ENCODE measurements at places on chromosomes 6 and 20.

DNA sequence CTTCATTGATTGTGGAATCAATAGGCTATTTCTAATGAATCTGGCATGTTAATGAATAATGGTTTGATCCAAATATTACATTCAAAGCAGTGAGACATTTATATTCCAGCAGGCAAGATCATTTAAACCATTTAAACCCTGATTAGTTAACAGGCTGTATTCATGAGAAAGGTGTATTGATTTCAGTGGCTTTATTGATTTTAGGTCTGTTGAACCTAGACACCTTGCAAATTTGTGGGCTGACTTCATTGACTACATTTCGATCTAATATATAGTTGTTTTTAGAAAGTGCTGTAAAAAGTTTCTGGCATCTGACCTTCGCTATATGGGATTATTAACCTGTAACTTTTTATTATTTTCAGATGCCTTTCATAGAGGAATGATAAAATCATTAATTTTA is 900.1 kb upstream of the CITED2 start:
- DNase-seq, result no peak

- DNase-seq, result no peak
These were observed 236.6 kb upstream of the RNF24 start for GRCh38 chr20:4252005-4252404.

DNA sequence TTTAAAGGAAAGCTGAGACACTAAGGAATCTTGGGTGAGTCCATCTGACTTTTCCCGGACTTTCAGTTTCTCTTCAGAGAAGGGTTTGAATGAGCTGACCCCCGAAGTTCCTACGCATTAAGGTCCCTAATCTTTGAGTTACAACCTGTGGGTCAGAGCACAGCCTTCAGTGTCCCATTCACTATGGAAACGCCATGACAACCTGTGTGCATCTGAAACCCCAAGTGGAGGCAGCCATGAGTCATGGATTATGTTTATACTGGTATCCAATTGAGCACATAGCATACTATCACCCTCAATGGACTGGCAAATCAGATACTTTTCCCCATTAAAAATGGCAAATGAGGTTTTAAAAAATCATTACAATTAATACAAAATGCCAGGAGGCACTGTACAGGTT is 11.4 kb downstream of the MYLK4 start:
- DNase-seq, result no peak

- DNase-seq, result no peak
These were observed 1.6 kb downstream of the PRDM1 start for GRCh38 chr6:106087548-106088325.

- no peak for DNase-seq
These were observed 42.0 kb downstream of the SOBP start for GRCh38 chr6:107531868-107532267.

DNA sequence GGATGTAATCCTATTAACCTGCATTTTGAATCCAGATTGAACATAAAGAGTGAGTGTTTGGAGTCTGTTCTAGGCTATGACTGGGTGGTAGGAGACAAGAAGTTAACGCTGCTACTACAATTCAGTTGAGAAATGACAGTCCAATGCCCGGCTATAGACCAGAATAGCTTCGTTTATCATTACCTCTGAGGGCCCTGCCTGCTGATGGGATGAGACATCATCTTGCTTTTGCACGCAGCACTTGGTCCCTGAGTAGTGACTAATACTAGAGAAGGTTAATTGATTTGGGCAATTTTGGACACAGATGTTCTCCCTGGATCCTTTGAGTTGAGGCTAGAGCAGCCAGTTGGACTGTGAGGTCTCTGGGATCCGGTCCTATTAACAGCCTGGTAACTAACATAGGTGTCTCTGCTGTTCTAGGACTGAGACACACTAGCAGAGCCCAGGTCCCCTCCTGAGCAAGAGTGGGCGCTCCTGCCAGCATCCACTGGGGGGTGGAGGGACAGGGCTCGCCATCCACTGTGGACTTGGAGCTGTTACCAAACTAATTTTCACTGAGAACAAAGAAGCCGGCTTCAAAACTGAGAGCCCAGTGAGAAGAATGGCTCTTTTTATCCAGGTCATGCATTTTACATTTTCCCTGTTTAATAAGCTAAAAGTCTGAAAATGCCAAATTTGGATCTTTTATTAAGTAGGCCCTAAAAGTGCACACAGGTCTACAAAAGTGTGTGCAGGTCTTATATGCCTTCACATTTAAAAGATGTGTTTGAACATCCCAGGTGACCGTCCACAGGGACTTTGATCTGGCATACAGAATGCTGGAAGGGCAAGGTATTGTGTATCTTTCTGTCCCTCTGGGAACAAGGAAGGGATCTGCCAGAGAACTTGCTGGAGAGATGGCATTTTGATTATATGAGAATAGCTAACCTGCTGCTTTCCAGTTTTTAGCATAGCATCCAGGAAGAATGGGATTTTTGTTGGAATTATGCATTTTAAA is 212.5 kb downstream of the CDH4 start:
- DNase-seq, result no peak

DNA sequence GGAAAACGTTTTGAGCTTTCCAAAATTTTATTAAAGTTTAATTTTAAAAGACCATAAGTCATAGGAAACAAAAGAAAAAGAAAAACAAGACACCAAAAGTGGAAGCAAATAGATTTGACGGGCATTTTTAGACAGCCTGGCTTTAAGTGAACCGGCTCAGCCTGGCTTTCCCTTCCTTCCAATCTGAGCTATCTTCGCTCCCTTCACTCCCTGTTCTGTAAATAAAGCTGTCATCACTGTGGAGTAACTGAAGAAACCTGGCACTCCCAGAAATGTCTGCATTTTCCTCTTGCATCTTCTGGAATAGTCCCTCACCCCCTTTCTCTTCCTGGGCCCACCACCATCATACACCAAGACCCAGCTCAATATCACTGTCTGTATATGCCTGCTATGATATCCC is 131.9 kb downstream of the IMPG1 start:
- DNase-seq, result no peak

DNA sequence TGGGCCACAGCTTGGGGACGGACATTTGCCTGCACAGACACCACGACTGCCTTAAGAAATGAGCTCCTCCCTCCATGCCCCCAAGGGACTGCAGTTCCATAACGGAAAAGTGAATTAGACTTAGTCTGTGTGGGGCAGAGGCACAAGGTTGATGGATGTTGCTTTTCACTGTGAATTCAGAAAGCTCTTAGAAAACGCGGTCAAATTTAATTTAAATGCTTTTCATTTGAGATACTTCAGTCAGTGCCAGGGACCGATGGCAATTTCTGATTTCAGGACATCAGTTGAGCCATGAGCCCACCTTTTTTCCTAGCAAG is 356.4 kb downstream of the KIF16B start:
- DNase-seq, result no peak

DNA sequence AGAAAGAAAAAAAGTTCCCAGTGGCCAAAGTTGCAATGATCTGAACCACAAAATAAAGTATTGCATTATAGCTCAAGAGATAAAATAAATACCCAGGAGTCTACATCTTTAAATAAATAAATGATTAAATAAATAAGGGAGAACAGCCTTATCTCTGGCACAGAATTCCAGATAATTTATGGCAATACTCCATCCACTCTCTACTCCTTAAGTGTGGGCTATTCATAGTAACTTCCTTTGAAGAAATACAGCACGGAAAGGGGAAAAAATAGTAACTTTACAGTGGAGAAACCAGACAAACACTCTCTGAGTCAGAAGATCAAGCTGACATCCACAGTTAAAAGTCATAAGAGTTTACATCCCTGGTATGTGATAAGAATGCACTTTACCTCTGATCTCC is 11.6 kb downstream of the AURKA start:
- no peak for DNase-seq

DNA sequence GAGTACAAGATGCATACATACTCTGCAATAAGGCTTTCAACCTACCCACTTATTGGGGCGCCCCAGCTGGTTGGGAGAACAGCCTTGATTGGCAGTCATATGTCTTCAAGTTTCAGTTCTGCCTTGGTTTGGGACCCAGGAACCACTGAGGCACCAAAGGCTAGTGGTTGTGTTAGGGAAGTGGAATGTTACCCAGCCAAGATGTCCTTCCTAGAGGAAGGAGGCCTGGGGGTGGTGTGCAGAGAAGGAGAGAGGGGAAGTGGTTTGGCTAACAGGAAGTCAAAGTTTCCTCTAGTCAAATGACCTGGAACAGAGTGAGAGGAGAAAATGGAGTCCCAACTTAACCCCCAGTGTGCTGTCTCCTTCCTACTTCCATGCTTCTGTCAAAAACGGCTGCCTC is 59.4 kb downstream of the CD164 start:
- DNase-seq, result no peak

GRCh38 chr20:10240655-10241054 is 22.0 kb downstream of the SNAP25 start:
- no peak for DNase-seq

DNA sequence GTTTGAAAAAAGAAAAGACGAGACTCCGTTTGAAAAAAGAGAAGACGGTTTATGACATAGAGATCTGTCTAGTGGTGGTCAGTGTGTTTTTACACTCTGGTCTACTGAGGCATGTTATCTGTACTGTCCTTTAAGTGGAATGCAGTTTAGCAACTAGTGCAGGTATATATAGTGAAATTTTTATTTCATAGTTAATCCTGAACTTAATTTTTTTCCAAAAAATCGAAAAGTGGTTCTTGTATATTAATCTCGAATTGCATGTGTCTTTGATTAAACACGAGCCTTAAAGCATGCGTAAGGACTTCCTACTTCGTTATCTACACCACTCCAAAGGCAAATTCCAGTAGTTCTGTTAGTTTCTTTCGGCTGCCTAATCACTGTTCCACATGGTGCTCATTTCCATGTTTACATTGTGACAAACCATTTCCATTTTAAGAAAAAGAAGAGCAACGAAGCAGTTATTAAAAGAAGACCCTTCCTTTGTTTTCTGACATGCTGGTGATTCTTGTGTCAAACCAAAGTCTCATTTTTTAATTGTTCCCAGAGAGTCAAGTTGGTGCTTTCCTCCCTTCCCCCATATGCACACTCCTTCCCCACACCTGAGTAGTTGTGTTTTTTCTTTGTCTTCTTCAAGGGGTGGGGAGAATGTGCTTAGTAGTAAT is 2.3 kb downstream of the SNX9 start:
- DNase-seq, result no peak

- no peak for DNase-seq
These were observed 20.8 kb downstream of the RALGAPA2 start for GRCh38 chr20:20691477-20692235.

DNA sequence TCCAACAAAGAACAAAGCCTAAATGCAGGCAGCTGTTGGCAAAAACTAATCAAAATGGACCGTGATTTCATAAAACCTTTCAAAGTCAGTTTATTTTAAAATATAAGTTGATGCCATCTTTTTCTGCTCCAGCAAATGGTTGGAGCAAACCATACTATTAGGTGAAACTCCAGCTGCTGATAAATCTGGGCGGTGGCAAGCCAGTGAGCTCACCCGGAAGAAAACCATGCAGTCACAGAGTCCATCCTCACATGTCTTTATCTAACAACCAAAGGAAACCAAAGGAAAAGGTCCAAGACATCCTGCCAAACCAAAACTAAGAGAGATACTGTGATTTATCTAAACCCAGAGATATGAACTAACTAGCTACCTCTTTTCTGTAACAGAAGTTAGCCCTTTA is 72.6 kb downstream of the HIVEP2 start:
- DNase-seq, result no peak

DNA sequence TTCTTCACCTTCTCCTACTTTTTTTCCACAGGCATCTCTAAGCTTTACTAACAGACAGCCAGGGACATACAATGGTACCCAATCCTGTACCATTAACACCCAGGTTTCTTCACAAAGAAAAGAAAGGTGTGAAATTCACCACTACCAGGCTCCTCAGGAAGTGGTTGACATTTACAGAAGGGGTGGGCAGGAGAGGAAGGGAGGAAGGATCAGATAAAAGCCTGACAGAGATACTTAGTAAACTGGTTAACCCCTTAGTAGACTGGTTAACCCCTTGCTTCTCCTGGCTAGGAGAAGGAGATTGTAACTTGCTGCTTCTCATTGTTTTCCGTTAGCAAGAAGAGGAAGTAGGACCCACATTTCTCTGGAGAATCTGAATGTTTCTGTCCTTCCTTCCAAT is 7.2 kb downstream of the SAMD3 start:
- no peak for DNase-seq

- no peak for DNase-seq
These were observed 536.7 kb upstream of the MMS22L start for GRCh38 chr6:97819710-97820109.

GRCh38 chr20:15682690-15683089 is 890.6 kb downstream of the KIF16B start:
- DNase-seq, result no peak

DNA sequence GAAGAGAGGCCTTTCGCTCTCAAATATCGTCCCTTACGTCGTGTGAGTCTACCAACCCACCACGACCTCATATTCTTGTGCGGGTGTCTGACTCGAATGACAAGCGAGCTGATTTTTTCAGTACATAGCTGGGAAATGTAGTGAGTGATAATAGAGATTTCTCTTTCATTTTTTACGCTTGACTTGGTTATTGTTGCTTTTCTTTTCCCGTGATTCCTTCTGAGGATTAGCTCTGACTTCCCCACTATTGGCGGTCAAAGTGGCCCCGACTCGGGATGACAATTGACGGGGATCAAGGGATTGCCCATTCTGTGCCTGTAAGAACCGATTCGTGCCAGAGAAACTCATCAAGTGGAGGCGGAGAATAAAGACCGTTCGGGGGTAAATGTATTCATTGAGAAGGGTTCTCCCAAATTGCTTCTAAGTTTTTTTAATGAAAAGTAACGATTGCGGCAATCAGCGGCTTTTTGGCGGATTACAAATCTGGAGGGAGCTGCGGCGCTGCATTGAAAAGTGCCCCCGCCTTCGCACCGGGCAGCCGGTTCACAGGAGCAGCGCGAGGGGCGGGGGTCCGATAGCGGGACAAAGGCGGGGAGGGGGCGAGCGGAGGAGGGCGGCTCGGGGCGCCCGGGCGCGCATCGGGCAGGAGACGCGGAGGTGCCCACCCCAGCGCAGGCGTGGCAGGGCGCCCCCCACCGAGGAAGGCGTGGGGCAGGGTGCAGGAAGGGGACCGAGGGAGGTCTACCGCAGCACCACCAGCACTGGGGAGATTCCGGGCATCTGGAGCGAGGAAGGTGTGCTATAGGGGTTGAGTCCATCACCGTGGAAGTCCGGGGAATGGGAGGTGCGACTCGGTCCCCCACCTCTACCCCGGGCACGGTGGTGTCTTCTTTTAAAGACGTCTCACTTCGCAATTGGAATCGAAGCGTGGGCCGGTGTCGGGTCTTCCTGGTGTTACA is 44.5 kb upstream of the OSTM1 start:
- no peak for DNase-seq

DNA sequence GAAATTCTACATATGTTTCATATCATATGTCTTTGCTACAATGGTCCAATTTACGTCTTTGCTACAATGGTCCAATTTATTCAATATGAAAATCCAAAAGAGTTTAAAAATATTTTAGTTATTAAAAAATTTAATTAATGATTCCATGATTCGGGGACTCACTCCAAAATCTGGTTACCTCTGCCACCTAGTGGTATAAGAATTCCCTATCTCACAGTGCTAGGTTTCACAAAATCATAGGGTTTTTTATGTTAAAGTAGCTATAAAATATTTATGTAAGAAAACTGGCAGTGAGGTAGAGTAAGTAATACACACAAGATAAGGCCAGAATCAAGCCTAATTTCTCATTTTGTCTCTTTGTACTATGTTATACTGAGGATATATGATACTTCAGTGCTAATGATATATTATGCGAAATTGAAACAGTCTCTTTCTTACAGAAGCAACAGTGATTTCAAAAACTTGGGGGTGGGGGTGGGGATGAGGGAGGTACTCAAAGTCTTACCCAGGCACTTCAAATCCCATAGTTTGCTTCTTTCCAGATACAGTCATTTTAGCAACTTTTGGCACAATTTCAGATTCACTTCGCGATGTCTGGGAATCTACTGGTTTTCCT is 52.3 kb downstream of the HBS1L start:
- DNase-seq, result no peak

All from endothelial cell (in vitro differentiated cells).